Mesendoderm (in vitro differentiated cells): ENCODE measurements at places on chromosomes 7 and 10.

- DNase-seq, result no peak
These were observed 179.9 kb upstream of the CHRM2 start for GRCh38 chr7:136688601-136689000.

- no peak for DNase-seq
These were observed 24.8 kb downstream of the INPP5A start for GRCh38 chr10:132562177-132562915.

- peak; percentile 78 for DNase-seq
These were observed 187.9 kb upstream of the AKR1E2 start for GRCh38 chr10:4638099-4638498.

- DNase-seq, result no peak
These were observed 3.4 kb downstream of the BICC1 start for GRCh38 chr10:58516119-58516518.

- DNase-seq, result peak; percentile 74
These were observed 706 bp downstream of the BUB3 start for GRCh38 chr10:123154711-123155505.

- DNase-seq, result peak; percentile 20
These were observed 203.4 kb downstream of the SLC25A13 start for GRCh38 chr7:96118449-96119001.

GRCh38 chr10:49298671-49298982 lies 343 bp upstream of the C10orf71 start:
- DNase-seq, result peak; percentile 64

GRCh38 chr10:117499248-117500105 lies 43.1 kb upstream of the EMX2 start:
- DNase-seq, result no peak

- no peak for DNase-seq
These were observed 103.0 kb downstream of the JCAD start for GRCh38 chr10:29956335-29956924.

DNA sequence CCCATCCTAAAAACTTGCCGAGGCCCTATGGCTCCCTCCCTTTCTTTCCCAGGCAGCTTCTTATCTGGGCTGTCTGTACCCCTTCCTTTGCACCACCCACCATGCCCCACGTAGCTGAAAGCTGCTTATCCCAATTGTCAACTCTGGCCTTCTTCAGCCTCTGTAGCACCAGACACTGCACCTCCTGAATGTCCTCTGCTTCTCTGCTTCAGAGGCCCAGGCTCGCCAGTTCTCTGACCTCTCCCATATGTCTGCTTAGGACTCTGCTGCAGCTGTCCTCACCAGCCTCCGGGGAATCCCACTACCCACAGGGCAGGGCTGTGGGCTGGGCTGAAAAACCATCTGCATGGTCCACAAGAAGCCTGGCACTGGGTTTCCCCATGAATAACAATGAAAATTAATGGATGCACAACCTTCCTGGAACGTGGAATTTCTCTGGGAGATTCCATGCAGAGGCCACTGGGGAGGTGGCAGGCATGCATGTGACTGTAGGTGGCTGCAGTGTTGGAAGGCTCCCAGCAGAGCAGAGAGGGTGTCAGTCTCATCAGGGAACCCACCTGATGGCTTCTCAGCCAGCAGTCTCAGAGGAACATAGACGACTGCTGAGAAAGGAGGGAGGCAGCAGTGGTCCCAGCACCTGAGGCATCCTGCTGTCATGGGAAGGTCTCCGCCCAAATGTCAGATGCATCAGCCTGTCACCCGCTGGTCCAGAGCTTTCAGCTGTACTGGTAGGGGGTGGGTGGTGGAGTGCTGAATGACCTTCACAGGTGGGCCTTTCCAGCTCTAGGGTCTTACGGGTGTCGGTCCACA lies 16.8 kb upstream of the SH2D4B start:
- DNase-seq, result no peak

DNA sequence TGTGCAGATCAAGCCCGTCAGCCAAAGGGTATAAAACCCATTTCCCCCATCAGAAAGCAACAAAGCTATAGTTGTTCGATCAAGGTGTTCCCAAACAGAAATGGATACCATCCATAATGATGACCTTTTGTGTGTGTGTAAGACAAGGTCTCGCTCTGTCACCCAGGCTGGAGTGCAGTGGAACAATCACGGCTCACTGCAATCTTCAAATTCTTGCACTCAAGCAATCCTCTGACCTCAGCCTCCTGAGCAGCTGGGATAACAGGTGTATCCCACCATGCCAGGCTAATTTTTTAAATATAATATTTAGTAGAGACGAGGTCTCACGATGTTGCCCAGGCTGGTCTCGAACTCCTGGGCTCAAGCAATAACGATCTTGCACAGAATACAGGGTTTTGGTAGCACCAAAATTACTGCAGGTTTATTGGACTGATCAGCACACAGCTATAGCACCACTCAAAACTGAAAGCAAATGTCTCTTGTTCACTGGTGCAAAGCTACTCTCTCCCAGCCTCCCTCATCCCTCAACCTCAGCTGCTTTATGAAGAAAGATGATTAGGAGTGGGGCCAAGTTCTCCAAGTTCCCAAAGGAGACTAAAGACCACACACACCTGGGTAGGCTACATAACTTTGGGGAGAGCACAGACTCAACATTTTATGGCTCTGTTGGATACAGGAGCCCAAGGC lies 80.5 kb downstream of the ABI1 start:
- DNase-seq, result no peak

DNA sequence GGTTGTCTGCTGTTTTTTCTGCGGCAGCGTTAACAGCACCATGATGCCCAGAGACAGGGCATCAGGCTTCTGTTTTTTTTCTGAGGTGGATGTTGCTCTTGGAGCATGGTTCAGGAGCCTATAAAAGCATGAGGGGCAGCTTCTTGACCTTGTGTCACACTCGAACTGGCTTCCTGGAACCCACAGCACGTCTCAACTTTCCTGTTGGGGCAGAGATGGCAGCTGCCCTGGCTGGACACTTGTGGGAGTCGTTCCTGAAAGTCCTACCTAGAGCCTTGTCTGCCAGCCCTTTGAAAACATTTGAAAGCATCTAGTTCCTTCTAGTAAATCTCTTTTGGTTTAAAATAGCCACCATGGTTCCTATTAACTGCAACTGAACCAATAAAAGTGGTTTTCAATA lies 28.9 kb upstream of the PRKAG2 start:
- no peak for DNase-seq

- DNase-seq, result no peak
These were observed 74.9 kb upstream of the STEAP1B start for GRCh38 chr7:22574754-22575520.

DNA sequence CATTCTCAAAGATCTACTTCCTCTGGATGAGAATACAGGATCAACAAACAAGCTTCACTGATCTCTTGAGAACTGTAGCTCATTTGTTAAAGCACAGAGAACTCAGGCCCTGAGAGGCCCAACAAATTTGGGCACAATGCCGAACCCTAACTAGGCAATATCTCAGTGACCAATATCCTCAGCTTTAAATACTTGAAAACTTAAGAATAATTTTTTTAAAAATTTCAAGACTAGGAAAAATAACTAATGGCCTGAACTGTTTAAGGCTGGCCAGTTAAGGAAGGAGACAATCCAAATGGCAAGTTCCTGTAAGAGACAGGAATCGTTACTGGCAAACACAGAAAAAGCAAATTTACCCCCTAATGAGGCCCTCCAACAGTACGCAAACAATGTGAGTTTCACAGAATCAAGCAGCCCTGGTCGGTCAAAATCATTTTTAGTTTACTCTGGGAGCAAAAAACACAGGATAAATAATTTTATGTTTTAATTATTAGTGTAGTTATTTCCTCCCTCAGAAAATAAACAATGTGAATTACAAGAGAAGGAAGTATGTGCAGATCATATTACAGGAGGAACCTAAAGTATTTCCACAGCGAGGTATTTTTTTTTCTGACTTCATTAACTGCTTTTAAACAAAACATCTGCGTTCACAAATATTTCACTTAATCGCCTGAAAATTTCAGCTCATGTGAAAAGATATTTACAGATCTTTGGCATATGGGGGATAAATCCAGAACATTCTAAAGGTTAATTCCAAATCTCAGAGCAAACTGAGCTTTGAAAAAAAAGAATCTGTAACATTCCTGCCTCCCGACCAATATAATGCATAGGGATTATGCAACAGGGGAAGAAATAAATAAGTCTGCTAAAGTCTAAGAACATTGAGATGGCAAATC lies 39.5 kb downstream of the NT5C2 start:
- DNase-seq, result peak; percentile 62

- no peak for DNase-seq
These were observed 14.3 kb downstream of the HKDC1 start for GRCh38 chr10:69234447-69234846.

- no peak for DNase-seq
These were observed 8.1 kb downstream of the POR start for GRCh38 chr7:75922966-75923603.

DNA sequence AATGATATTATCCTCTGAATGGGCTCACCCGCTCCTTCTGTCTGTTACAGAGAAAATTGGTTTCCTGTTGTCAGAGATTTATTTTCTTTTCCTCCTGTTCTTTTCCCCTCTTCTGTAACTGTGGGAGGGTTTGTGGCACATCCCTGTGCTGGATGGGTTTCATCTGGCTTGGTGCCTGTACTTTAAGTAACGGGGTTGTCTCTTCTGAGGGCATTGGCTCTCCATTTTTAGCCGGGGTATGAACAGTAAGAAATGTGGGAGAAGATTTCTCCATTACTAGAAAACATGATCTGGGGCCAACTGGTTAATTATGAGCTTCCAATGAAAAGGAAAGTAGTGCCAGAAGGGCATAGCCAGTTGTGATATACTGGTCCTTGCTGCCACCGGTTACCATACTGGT lies 142.6 kb downstream of the SND1 start:
- DNase-seq, result no peak

- DNase-seq, result peak; percentile 86
These were observed 225.9 kb downstream of the PAXIP1 start for GRCh38 chr7:154777023-154777422.

DNA sequence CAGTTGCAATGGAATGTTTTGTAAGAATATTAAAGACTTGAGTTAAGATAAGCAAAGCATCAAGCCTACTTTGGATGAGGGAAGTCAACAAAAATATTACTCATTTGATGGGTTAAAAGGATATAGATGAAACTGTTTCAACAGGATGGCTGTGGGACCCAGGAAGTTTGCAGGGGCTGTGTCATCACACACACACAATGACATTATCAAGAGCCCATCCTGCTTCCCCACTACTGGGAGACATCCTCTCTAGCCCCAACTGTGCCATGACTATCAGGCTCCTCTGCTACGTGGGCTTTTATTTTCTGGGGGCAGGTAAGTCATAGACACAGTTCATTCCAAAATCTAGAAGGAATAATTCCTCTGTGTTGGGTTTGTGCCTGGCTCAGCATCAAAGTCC lies 78.8 kb upstream of the PRSS1 start:
- DNase-seq, result no peak

GRCh38 chr7:87113077-87113476 lies 39.2 kb upstream of the DMTF1 start:
- DNase-seq, result no peak

GRCh38 chr7:129902788-129903422 lies 49.9 kb downstream of the UBE2H start:
- no peak for DNase-seq
